ENCODE measurements at places on chromosomes 4 and X.

DNA sequence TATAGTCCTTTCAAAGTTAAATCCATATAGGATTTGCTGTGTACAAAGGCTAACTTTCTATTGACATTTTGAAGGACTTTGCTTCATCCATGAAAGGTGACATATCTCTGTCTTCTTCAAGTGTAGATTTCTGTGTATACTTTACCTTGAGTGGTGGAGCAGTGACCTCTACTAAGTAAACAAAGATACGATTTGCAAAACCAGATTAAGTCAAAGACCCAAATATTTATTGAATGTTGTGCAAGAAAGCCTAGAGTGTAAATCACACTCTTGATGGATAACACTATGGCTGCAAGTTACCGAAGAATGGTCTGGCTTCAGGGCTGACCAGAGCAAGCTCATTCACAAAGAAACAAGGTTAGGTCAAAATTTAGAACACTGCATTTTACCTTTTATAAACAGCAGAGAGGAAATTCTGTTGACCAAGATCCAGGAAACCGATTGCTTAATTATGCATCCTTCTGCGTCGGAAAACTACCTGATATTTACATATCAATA lies 5.4 kb upstream of the FGG start:
- no peak for DNase-seq

- peak; percentile 43 for DNase-seq
These were observed 24.9 kb upstream of the SGMS2 start for GRCh38 chr4:107799669-107800450.

- no peak for DNase-seq
These were observed 27.3 kb upstream of the PHEX start for GRCh38 chrX:22004866-22005265.

GRCh38 chrX:71652405-71652804 lies 14.9 kb upstream of the LOC101059915 start:
- peak; percentile 53 for DNase-seq

- no peak for DNase-seq
These were observed 22.0 kb upstream of the RPA4 start for GRCh38 chrX:96861661-96862060.

GRCh38 chrX:2425286-2426071 lies 75.3 kb downstream of the DHRSX start:
- DNase-seq: no peak

GRCh38 chrX:97858592-97858991 lies 974.9 kb downstream of the RPA4 start:
- peak; percentile 27 for DNase-seq

DNA sequence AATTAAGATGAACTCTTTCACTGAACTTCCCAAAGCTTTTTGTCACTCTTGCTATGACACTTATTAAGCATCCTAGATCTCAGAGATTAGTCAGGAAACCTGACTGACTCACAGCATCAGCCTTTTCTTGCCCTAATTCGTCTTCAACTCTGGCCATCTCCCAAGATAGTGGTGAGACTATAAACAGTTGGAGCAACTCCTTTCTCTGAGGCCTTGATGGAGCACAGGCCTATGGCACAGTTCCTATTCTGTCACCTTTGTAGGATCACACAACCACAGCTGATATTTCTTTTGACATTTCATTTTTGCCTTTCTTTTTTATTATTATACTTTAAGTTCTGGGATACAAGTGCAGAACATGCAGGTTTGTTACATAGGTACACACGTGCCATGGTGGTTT lies 217.6 kb downstream of the PRR32 start:
- DNase-seq: no peak

GRCh38 chrX:295136-295535 lies 14.0 kb downstream of the PLCXD1 start:
- DNase-seq: no peak

GRCh38 chrX:112233164-112233563 lies 150.6 kb upstream of the TRPC5 start:
- no peak for DNase-seq

GRCh38 chr4:87559090-87559837 lies 30.1 kb upstream of the SPARCL1 start:
- DNase-seq: no peak

DNA sequence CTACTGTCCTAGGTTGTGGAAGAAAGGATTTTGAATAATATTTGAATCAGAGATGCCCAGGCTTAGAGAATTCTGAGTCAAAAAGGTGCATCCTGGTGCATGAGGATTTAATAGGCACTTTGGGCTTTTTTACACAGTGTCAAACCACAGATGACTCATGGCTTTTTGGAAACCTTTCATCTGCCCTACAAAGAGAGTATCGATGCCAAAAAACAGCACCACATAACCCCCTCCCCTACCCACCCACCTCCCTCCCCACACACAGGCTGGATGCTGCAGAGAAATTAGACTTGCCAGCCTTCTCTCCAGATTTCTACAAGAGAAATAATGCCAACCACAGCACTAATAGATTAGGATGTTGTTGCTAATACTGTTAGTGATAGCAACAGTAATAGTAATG lies 779.3 kb downstream of the NLGN4X start:
- no peak for DNase-seq

DNA sequence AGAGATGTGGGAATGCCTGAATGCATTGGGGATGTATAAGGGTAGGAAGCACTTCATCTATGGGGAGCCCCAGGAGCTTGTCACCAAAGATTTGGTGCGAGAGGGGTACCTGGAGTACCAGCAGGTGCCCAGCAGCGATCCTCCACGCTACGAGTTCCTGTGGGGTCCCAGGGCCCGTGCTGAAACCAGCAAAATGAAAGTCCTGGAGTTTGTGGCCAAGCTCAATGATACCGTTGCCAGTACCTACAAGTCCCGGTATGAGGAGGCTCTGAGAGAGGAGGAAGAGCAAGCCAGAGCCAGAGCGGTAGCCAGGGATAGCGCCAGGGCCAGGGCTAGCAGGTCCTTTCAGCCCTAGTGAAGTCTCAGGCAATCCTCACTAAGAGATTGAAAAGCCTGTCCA lies 3.8 kb downstream of the MAGEB17 start:
- no peak for DNase-seq

DNA sequence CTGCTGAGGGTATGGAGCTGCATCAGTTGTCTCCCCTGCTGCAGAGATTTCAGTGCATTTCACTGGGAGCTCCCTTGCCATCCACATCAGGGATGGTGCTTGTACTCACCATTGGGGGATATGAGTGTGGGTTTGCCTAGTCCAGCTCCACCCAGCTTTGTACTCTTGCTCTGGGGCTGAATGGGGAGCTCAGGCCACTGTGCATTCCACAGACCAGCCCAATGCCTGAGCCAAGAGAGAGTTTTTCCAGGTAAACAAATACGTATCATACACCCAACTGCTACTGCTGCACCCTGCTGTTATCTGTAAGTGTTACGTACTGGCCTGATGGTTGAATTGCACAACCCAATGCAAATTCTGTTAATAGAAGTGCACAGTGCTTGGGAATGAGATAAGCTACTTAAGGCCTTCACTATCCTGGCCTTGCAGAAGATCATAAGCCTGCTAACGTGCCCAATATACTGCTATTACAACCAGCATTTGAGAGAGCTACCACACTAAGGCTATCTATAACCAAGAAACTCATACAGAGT lies 205.0 kb upstream of the DMD start:
- no peak for DNase-seq

GRCh38 chr4:30957706-30958105 lies 237.5 kb downstream of the PCDH7 start:
- no peak for DNase-seq

- peak; percentile 51 for DNase-seq
These were observed 182.5 kb upstream of the NPY2R start for GRCh38 chr4:155025762-155026457.

DNA sequence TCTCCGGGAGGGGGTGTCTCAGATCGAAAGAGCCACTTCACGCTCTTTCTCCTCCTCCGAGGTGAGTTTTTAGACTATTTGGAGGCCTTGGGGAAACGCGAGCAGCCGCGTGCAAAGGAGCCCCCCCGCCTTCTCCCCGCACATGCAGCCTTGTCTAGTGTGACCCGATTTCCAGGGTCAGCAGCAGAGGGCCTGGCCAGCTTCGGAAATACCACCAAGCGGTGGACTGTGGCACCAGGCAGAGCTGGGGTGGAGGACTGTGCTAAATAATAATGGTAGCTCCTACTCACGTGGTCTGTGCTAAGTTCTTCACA lies 79.3 kb upstream of the BCOR start:
- DNase-seq: no peak

DNA sequence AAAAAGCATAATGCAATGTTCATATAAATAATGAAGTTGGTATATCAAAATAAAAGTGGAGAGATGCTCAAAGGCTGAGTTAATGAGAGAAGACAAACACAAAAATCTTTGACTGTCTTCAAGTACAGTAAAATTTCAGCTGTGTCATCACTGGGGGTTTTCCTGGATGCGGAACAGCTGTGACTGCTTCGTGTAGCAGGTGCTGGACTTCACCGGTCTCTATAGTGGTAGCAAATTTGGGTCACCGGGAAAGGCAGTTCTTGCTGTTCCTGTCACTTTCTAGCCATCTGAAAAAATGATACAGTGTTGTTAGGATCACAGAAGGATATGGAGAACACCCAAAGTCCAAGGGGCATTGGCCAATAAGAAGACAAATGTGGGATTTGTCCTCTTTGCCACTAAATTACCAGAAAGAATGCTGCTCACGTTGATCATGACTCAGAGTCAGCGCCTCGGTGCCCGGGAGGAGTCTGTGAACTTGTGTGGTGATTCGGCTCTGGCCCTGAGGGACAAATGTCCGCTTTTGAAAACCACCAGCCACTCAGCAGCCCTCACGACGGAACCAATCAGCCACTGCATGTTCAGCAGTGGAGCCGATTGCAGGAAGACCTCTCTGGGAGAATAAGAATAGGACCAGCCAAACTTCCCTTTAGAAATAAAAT lies 230.1 kb upstream of the FAT1 start:
- DNase-seq: no peak

DNA sequence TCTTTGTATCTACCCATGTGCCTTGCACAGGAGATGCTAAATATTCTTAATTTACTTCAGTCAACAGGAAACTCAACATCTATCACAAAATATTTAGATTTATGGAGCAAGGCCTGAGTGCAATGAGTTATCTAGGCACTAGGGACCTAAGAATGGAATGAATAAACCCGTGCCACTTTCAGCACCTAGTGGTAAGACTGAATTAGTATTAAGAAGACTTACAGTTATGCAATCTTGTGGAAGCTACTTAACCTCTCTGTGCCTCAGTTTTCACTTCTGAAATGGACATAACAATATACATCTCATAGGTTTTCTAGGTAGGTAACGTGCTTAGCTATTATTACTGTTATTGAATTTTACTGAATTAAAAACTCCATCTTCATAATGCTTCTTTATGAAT lies 144.6 kb upstream of the MAP3K15 start:
- no peak for DNase-seq

GRCh38 chrX:45295259-45295986 lies 94.7 kb upstream of the DIPK2B start:
- peak; percentile 5 for DNase-seq

DNA sequence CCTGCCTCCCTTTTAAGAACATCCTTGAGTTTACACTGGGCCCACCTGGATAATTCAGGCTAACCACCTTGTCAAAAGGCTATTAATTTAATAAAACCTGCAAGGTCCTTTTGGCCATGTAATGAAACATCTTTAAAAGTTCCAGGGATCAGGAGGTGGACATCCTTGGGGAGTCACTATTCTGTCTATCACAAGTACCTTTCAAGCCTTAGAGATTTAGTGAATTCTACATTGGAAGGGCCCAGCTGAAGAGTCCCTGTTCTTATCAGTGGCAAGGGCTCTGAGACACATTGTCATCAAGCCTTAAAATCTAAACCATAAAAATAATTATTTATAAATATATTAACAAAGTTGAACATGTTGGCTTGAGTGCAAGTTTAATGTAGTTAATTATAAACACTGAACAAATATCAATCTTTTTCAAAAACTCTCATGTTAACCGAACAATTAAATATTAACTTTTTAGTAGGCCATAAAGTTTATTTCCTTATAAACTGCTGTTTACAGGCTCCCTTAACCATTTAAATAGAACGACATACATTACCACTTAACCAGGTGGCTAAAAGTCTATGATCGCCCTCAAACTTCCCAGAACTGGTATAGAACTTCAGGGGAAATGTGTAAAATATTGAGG lies 104.4 kb upstream of the CBR4 start:
- no peak for DNase-seq

DNA sequence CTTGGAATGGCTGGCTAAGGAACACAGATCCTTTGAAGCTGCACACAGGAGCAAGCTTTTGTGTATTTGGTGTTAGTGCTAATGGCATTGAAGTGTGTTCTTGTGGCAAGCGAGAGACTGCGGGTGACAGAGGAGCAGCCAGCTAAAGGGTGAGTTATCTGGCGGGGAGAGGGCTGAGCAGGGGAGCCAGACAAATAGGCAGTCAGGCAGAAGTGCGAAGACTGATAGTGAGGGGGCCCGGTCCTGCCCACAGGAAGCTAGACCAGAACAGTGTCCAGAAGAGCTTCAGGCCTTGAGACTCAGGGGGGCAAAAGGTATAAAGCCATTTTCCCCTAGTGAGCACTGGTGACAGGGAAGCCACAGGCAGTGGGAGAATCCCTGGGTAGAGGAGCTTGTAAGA lies 49.6 kb upstream of the MAMLD1 start:
- no peak for DNase-seq

DNA sequence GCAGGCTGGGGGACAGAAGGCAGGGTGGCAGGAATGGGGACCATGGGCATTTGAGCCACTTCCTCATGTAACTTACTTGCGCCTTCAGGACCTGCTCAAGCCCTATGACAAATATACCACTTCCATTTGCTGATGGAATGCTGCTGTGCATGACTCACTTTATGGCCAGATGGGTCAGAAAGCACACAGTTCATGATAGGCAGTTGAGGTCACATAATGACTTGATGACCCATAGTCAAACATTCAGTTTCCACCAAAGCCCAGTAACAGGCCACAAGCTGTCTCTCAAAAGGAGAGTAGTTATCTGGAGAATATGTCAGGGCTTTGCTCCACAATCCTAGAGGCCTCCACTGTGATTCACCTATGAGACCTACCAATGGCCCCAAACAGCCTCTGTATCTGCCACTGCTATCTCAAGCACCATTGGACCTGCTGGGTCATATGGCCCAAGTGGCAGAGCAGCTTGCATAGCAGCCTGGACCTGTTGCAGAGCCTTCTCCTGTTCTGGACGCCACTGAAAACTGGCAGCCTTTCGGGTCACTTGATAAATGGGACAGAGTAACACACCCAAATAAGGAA lies 5.3 kb upstream of the PAPSS1 start:
- no peak for DNase-seq

DNA sequence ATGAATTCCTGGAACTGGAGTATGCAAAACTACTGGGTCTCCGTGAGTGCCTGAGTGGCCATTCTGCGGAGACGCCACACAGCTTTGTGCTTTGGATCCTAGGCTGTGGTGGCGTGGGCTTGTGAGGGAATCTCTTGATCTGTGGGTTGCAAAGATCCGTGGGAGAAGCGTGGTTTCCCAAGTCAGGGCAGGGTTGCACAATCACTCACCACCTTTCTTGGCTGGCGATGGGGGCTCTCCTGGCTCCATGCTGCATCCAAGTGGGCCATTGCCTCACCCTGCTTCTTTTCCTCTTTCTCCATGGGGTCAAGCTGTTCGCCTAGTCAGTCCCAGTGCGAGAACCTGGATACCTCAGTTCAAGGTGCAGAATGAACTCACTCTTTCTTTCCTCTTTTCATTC lies 62.5 kb downstream of the SLAIN2 start:
- DNase-seq: no peak

Data from dermis microvascular lymphatic vessel endothelial cell (primary cell).